ENCODE measurements at places on chromosomes 12 and 14.

DNA sequence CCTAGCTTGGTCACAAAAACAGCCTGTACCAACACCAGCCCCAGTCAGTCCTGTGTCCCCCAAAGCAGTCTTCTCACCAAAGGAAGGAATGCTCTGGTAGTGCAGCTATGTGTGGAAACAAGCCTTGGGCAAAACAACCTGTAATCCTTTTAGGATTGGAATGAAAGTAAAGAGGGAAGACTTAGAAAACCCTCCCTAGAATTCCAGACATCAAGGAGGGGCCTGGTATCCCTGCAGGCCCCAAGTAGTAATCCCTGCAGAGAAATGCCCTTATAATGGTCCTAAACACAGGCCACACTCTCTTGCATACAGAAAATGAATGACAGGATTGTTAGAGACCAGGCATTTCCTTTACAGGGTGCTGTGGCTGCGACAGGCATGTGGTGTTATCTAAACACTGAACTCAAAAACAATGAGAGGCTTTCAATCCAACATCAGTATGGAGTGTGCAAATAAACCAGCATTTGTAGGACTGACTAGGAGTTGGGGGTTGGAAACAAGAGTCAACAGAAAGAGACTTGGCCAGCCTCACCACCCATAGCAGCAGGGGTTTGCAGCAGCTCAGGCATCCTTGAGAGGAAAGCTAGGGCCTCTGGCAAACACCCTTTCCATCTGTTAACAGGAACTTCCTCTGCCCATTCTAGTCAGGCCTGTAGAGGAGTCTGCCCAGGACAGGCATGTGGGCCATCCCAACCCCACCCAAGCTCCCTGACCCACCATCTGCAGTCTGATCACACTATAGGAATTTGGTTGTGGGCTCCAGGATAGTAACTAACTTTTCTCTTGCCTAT, 59.1 kb downstream of the DCAF5 start:
- no peak for DNase-seq

DNA sequence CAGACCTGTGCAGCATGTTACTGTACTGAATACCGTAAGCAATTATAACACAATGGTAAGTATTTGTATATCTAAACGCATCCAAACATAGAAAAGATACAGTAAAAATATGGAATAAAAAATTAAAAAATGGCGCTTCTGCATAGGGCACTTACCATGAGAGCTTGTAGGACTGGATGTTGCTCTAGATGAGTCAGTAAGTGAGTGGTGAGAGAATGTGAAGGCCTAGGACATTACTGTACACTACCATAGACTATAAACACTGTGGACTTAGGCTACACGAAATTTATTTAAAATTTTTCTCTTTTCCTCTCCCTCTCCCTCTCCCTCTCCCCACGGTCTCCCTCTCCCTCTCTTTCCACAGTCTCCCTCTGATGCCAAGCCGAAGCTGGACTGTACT, 194.5 kb upstream of the CDKN3 start:
- no peak for DNase-seq

DNA sequence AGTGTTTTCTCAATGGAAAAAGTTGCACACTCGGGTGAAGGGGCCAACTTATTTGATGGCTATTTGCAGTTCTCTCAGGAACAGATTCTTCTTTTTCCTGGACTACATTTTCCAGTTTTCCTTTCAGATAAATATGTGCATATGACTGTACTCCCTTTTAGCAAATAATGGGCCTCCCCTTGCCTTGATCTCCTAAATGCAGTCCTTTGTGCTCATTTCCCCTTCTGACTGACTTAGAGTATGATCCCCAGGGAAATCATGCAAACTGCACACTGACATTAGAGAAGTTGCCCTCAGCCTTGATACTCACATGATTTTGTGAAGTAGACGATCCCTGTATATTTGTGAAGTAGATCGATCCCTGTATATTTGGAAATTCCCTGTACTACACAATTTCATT, 492.9 kb upstream of the NOVA1 start:
- DNase-seq, result no peak

DNA sequence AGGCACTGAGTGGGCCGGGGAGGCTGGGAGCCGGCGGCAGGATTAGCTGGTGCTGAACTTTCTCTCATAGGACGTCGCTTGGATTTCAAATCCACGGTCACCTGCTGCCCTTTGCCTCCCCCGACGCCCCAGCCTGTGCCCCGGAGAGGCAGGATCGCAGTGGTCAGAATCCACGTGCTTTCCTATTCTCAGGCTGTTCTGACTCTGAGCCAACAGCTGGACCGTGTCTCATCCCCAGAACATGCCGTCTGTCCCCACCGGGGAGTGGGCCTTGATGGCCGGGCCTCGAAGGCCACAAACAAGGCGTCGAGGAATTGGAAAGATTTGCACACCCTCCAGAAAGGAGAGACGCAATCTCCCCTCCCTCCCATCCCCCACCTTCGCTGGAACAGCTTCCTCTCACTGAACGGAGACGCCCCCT, 18.5 kb upstream of the MLXIP start:
- no peak for DNase-seq

- DNase-seq, result no peak
Measured at GRCh38 chr14:95507174-95507573, 9.3 kb downstream of the SYNE3 start.

DNA sequence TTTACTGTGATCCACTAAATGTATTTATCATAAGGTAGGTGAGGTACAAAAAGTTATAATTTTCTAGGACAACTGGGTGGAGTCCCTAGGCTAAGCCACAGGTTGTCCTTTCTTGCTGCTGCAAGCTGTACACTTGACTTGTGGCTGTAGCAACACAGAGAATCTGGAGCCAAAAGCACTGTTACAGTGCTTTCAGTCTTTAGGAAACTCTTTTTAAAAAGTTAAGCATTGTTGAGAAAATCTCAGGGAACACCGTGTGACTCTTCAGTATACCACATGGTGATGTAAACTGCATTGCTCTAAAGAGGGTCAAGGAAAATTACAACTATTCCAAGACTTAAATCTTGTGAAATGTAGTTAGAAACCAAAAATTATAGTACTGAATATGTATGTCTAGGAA, 11.4 kb downstream of the SLC15A5 start:
- no peak for DNase-seq

DNA sequence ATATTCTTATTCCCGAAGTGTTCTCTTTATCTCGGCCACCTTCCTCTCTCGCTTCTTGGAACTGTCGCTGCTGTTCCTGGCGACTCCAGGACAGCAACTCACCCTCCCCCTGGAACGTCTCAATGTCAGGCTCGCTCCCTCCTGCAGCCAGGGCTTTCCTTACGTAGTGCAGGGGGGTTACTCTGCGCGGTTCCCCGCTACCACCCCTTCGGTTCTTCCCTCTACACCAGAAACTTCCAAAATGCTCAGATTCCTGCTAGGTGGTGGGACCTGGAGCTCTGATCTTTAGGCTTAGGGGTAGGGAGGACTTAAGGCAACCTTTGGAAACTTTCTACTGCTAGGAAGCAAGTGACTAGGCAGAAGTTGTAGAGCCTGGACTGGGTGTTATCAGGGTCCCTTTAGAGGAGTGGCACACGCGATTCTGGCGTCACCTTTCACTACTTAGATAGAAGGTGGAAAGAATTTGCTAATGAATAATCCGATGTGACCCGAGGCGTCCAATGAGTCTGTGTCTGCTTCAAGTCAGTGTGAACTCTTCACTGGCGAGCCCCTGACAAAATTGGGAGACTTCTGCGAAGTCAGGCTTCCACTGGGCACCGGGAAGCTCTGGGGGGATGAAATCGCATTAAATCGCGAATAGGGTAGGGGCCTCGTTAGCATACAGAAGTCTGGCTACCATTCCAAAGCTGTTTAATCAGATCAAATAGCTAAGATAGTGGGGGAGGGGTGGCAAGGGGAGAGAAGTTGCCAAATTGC, 900 bp upstream of the DPF3 start:
- DNase-seq, result no peak

DNA sequence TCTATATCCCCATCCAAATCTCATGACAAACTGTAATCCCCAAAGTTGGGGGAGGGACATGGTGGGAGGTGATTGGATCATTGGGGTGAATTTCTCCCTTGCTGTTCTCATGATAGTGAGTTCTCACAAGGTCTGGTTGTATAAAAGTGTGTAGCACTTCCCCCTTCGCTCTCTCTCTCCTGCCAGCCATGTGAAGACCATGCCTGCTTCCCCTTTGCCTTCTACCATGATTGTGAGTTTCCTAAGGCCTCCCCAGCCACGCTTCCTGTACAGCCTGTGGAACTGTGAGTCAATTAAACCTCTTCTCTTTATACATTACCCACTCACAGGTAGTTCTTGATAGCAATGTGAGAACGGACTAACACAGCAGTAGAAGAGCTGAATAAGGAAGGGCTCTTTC, 62.6 kb upstream of the VASH1 start:
- DNase-seq, result no peak

DNA sequence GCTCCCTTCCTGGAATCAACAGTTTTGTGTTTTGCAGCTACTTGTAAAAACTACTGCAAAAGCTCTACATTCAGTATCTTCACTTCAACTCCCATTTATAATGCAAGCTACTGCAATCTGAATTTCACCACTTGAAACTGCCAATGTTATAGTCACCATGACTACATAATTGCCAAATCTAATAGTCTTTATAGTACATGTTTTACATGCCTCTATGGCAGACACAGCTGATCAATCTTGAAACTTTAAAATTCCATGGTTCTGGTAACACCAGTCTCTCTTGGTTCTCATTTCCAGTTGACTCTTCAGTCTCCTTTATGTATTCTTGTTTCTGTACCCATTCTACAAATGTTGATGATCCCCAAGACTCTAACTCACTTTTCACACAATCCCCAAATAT, 185.9 kb downstream of the MED13L start:
- no peak for DNase-seq

- no peak for DNase-seq
Measured at GRCh38 chr12:121202407-121203355, 7.2 kb upstream of the P2RX4 start.

- peak; percentile 46 for DNase-seq
Measured at GRCh38 chr14:54564071-54564867, 2.7 kb upstream of the SAMD4A start.

DNA sequence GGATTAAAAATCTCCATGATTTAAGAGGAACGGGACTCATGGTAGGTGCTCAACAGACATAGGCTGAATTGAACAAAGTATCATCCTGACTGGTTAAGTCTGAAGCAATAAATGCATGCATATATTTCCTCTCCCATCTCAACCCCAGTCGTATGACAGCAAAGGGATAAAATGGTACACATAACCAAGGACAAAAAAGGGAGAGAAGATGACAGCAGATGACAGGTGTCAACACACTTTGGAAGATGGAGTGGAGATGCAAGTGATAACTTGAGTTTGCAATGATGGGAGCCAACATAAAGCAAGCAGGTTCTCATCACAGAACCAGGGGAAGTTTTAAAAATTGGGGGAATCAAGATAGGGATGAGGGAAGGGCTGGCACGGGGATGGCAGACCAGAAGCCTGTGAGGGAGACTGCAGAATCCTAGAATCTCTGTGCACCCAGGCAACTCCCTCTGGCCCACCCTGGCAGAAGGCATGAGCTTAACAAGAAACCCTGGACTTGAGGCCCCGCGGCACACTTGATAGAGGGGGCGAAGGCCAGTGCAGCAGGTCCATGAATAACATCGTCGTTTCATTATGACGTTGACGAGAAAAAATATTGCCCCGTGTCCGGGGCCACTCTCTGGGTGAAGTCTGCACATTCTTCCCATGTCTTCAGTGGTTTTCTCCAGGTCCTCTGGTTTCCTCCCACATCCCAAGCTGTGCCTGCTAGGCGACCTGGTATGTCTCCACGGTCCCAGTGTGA, 5.0 kb downstream of the C1RL start:
- no peak for DNase-seq

DNA sequence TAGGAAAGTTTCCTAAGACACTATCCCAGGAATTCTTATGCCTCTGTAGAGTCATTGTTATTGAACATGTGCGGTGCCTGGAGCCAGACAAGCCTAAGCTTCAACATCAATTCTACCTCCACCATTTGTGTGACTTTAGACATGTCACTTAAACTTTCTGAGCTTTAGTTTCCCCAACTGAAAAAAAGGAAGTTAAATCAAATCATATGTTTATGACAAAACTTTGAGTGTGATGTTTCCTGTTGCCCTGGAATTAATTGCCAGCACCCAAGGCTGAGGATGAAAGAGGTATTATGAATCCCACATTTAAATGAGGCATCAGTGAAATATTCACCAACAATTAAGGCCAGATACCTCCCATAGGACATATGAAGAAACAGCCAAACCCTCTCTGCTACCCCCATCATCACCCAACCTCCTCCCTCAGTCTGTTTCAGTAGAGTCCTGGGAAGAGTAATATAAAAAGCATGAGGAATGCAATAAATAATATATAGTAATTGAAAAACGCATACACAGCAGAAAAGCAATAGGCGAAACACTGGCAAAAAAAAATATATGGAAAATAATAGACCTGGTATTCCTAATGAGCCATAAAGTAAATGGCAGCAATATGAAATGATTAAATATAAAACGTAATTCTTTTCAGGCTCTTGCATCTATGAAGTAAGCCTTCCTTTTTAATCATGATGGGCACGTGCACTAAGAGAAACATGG, 182.0 kb upstream of the DCN start:
- no peak for DNase-seq

DNA sequence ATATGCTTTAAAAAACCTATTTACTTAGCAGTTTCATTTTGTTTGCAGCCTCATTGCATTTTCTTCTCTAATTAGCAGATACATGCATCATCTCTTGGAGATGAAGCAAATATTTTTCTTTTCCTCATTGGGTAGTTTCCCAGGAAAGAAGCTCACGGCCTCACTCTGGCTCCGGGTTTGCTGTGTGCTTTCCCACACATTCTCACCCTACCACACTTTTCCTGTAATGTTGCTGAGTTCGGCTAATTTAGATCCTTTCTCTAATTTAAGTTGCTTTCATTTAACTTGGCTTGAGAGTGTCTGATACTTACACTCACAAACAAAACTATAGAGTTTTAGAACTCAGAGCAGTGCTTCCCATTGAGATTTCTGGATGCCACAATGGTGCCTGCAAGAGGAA, 928.2 kb downstream of the NRXN3 start:
- DNase-seq, result no peak

GRCh38 chr14:71651228-71651627, 281.0 kb upstream of the RGS6 start:
- no peak for DNase-seq

GRCh38 chr12:21938879-21939278, 2.3 kb downstream of the ABCC9 start:
- no peak for DNase-seq

DNA sequence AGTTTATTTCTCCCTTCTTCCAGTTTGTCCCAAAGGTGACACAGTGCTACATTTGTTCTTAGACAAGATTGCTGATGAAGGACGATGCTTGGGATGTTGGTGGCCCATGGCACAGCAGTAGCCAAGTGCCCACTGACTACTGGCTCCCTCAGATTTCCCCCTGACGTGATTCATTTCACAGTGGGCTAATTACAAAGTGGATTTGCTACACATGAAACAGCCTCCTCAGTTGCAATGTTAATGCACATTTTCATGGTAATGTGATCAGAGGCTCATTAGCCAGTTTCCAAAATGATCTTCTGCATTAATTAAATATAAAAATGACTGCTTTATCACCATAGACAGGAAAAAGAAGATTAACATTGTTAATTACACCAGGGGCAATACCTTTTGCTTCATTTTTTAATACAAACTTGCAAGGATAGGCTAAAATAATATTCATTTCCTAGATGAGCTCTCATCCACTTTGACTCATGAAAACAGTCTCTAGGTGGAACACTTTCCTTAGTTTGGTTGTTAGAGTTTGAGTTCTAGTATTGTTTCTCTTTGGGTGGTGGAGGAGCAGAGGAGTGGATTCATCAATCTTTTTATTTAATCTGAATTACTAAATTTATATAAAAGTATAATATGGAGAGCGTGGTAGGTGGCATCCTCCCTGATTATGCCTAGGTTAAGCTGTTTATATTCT, 250.9 kb downstream of the PDZRN4 start:
- no peak for DNase-seq

- DNase-seq, result no peak
Measured at GRCh38 chr14:41609704-41610183, 3.1 kb downstream of the LRFN5 start.
